ENCODE measurements at places on chromosomes 5 and 9.

GRCh38 chr5:170638454-170639220 is 134.8 kb downstream of the KCNIP1 start:
- DNase-seq, result peak; percentile 19

- no peak for DNase-seq
Observed at GRCh38 chr9:16268067-16268881, 602.2 kb downstream of the BNC2 start.

- DNase-seq, result peak; percentile 20
Observed at GRCh38 chr9:91711755-91712601, 238.1 kb downstream of the ROR2 start.

- no peak for DNase-seq
Observed at GRCh38 chr9:93681269-93682154, 105.1 kb downstream of the PHF2 start.
